ENCODE measurements at places on chromosomes 3 and 15. TPM values are rescaled to one million over a fixed set of nuclear protein-coding genes. Genes with fewer than 3 reads are reported as not detected.

DNA sequence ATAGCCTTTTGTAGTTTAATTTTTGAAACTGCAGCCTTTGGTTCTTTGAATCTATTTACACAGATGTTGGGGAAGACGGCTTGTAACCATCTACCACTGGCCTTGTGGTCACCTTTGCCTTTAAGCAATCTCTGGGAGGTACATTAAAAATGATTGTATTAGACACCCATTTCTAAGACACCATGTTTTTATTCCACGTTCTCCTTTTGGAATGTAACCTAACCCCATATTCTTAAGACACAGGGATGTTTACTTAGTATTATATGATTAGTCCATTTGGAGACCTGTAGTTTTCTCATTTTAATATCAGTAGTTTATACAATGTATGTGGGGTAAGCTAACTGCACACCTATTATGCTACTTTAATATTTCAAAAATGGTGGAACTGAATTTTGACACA, 175.1 kb upstream of the PLSCR5 start:
- DNase-seq = no peak

DNA sequence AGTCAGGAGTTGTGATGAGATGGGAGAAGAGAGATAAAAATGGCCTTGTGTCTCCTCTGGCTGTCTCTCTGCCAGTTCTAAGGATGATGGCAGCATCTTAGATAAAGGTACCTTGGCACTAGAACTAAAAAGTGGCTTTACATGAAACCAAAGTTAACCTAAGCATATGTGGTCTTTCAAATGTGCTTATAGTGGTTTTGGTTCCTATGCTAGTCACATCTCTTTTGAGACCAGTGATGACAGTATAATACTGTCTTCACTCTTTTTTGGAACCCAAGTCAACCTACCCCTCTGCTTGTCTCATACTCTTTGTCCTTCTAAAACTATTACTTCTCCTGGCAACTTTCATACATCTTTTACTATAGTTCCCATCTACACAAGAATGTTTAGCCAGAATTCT, 142.2 kb upstream of the SATB1 start:
- no peak for DNase-seq

DNA sequence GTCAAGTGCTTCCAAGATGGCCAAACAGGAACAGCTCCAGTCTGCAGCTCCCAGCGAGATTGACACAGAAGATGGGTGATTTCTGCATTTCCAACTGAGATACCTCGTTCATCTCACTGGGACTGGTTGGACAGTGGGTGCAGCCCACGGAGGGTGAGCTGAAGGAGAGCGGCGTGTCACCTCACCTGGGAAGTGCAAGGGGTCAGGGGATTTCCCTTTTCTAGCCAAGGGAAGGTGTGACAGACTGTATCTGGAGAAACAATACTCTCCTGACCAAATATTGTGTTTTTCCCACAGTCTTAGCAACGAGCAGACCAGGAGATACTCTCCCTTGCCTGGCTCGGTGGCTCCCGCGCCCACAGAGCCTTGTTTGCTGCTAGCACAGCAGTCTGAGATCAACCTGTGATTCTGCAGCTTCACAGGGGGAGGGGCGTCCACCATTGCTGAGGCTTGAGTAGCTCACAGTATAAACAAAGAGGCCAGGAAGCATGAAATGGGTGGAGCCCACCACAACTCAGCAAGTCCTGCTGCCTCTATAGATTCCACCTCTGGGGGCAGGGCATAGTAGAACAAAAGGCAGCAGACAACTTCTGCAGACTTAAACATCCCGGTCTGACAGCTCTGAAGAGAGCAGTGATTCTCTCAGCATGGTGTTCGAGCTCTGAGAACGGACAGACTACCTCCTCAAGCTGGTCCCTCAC, 293.5 kb upstream of the SUCLG2 start:
- DNase-seq = no peak

DNA sequence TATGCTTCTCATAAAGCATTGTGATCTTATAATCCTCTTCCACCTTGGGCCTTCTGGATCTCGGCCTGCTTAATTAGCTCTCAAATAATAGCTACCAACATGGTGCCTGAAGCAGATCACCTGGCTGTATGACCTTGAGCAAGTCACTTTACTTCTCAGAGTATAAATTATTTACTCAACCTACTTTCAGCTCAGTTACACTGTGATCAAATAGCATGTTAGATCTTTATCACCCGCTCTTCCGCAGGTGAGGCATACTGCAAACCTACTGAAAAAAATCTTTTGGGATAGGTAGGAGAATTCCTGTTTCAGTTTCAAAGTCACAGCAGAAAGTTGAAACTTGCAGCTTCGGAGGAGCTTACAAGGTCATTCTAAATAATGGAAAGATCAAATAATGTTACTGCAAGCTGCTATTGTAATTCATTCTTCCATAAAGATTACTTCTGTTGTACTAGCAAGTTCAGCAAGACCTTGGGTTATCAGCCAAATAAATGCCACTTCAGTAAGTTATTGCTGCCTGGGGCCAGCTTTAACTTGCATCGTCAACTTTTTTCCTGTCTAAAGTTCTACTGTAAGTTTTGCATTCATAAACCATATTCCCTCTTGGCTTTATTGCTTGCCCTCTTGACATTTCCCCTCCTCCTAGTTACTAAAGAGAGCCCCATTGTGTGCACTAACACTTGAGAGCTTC, 268.4 kb upstream of the ATP11B start:
- no peak for DNase-seq

- DNase-seq = no peak
Measured at GRCh38 chr3:127068111-127068810, 85.3 kb downstream of the PLXNA1 start.

GCNT3 gene
- polyA plus RNA-seq = 1.8 TPM

TICRR gene
- polyA plus RNA-seq = 3.5 TPM

IL17RE gene
- polyA plus RNA-seq = 1.2 TPM

Data from muscle of arm (tissue), 14 donors.